ENCODE measurements at places on chromosomes 7 and 10. TPM values are rescaled to one million over a fixed set of nuclear protein-coding genes. Genes with fewer than 3 reads are reported as not detected.

- DNase-seq: no peak
Observed at GRCh38 chr7:45687721-45688120, 113.6 kb downstream of the ADCY1 start.

DNA sequence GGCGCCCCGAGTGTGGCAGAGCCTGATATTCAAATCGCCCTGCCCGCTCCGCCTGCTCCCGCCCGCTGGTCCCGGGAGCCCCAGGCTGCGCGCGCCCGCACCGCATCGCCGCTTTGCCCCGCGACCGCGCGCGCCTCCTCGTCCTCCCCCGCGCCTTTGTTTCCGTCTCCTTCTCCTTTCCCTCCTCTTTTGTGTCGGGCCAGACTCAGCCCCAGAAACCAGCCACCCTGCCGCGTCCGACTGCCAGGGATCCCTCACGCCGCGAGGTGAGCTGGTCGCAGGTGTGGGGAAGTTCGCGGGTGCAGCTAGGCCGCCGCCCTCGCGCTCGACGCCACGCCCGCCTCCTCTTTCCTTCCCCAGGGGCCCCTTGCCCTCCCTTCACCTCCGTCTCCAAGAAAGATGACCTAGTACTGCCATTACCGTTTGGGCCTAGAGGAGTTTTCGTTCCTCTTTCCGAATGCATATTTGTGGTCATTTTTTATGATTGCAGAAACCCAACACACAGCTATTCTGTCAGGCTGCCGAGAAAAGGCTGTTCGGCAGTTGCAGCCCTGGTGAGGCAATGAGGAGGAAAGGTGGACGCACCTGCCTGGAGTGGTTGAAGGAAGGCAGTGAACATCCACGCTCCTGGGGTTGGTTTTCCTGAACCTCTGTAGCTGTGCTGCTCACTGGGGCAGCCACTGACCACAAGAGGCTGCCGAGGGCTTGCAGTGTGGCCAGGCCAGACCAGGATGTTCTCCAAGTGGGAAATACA lies 107.3 kb downstream of the SNX10 start:
- peak; percentile 78 for DNase-seq

- no peak for DNase-seq
Observed at GRCh38 chr10:86827639-86828038, 71.2 kb downstream of the BMPR1A start.

DNA sequence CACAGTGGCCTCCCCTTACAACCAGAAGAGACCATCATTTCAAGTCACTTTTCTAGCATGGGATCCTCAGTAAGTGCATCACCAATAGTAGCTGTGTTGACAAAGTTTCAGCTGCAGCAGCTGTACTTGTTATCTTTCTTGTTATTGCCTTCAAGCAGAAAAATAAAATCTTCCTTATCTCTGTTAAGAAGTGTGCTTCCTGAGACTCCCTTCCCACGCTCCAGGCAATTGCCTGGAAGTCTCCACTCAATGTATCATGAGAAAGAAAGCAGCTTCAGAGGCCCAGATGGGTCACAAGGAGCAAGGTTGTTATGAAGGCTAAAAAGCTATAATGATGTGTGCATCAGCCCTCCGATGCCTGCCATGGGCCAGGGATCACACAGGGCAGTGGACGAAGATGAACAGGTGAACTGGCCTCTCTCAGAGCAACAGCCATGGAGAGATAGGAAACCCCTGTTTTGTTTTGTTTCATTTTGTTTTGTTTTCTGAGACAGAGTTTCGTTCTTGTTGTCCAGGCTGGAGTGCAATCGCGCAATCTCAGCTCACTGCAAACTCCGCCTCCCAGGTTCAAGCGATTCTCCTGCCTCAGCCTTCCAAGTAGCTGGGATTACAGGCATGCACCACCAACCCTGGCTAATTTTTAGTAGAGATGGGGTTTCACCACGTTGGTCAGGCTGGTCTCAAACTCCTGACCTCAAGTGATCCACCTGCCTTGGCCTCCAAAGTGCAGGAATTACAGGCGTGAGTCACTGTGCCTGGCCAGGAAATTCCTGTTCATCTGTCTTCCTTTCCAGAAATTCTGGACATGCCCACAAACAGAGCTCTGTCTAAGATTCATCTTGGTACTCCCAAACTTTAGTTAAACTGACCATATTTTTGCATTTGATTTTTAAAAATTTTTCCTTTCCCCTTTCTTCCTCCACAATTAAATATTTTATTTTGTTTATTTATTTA lies 340.5 kb downstream of the TNS3 start:
- no peak for DNase-seq

- no peak for DNase-seq
Observed at GRCh38 chr7:3461923-3462322, 160.9 kb downstream of the SDK1 start.

DNA sequence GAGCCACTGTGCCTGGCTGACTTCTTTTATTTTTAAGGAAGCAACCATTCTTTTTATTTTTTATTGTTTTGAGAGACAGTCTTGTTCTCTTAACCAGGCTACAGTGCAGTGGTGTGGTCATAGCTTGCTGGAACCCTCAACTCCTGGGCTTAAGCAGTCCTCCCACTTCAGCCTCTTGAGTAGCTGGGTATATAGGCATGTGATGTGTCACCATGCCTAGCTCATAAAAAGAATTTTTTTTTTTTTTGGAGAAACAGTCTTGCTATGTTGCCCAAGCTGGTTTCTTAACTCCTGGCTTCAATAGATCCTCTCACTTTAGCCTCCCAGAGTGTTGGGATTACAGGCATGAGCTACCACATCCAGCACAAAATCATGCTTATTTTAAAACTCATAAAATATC lies 5.8 kb downstream of the MCU start:
- no peak for DNase-seq

DNA sequence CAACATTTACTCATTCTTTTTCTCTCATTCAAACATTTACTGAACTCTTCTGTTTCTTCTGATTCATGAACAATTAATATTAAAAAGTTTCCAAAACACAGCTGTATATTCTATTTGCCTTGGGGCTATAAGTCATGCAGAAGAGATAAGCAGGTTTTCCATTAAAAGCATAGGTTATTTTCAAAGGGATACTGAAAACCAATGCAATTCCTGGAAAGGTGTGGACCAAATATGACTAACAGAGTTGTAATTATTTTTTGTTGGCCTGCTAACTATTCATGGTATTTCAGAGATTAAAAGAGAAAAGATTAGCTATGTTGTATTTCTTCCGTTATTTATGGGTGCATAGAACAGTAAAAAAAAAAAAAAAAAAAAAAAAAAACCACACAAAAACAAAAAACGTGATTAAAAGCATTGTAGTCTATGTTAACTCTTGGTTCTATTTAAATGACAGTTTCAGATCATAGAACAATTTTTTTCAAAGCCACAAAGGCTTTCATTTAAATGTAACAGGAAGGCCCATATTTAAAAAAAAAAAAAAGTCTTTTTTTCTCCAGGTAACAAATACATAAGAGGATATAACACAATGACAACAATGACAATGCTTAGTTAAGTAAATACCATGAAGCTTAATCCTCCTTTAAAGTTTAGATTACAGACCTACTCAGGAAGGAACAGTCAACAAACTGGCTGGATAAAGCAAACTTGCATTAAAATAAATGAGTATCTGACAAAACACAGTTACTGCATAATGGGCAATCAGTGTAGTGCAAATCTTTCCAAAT lies 1042.9 kb downstream of the GATA3 start:
- no peak for DNase-seq

GRCh38 chr7:124643311-124643811 lies 122.2 kb downstream of the GPR37 start:
- DNase-seq: no peak

DNA sequence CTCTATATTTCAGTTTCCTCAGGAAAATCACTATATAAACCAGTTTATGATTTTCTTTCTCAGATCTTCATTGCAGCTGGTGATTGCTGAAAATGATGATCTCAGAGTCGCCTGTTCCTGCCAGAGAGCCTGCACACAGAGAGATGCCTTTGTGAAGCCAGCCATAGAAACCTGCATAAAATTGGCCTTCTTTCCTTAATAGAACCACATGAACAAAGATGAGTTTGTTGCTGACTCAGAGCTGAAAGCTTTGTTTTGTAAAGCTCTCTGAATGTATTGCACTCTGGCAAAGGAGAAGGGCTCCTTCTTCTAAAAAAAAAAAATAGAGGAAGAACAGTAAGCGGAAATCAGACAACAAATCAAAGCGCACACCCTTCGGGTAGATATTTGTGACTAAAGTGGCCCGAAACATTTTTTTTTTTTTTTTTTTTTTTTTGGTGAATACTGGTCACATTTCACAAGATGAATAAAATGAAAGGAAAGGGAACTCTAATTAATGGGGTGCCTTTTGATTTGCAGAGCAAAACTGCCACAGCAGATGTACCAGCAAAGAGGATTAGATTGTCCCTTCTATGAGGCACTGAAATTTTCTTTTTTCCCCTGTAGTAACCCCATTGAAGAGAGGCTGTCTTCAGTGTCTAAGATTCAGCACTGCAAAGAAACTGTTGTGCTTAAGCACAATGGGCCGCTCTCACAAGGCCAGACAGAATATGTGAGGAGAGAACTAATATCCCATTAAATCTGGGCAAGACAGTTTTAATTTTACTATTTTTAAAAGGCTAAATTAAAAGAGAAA lies 75.1 kb upstream of the PTPRZ1 start:
- peak; percentile 60 for DNase-seq

DNA sequence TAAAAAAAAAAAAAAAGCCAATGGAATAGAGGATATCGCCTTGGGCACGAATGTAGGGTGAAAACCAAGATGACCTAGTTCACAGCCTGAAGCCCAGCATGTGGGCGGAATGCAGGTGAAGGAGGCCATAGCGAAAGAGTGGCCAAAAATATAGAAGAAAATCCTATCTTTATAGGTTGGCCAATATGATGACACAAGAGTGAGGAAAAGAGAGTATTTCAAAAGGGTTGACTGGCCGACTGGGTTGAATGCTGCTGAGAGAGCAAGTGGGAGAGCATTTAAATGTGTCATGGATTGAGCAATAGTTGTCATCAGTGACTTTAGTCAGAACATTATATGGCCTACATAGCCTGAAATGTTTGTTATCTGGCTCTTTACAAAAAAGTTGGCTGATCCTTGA lies 17.2 kb upstream of the GLI3 start:
- no peak for DNase-seq

EBF3 gene
- 71.6 TPM for polyA plus RNA-seq

SPAM1 gene
- not detected for polyA plus RNA-seq

FAM241B gene
- 0.31 TPM for polyA plus RNA-seq

GIMAP1 gene
- 3.0 TPM for polyA plus RNA-seq
